ENCODE measurements at places on chromosomes 4 and X. TPM values are rescaled to one million over a fixed set of nuclear protein-coding genes. Genes with fewer than 3 reads are reported as not detected.

UTP3 gene
- 6.9 TPM for polyA plus RNA-seq

SMR3B gene
- not detected for polyA plus RNA-seq

MTNR1A gene
- polyA plus RNA-seq = not detected

ARMCX1 gene
- 31.2 TPM for polyA plus RNA-seq

GLOD5 gene
- polyA plus RNA-seq = 1.2 TPM

MAGEA6 gene
- 2.5 TPM for polyA plus RNA-seq

RS1 gene
- not detected for polyA plus RNA-seq

MAOB gene
- polyA plus RNA-seq = 36.4 TPM

CLGN gene
- 6.4 TPM for polyA plus RNA-seq

HERC6 gene
- 3.4 TPM for polyA plus RNA-seq

ELK1 gene
- polyA plus RNA-seq = 74.2 TPM

HSFX3 gene
- not detected for polyA plus RNA-seq

CLDN22 gene
- polyA plus RNA-seq = not detected

SMIM10L2A gene
- polyA plus RNA-seq = 12.4 TPM

FAM13A gene
- 4.0 TPM for polyA plus RNA-seq

GPR50 gene
- polyA plus RNA-seq = not detected

PLP1 gene
- 1,325 TPM for polyA plus RNA-seq

AWAT2 gene
- not detected for polyA plus RNA-seq

NDNF gene
- 0.42 TPM for polyA plus RNA-seq

HS6ST2 gene
- polyA plus RNA-seq = 0.41 TPM

CPEB2 gene
- 5.1 TPM for polyA plus RNA-seq

PRDM5 gene
- polyA plus RNA-seq = 0.48 TPM

TMPRSS11F gene
- polyA plus RNA-seq = not detected

TMSB15C gene
- 3.7 TPM for polyA plus RNA-seq

PAGE5 gene
- not detected for polyA plus RNA-seq
